ENCODE measurements at places on chromosomes 2 and 18. TPM values are rescaled to one million over a fixed set of nuclear protein-coding genes. Genes with fewer than 3 reads are reported as not detected.

- peak; percentile 79 for DNase-seq
Observed at GRCh38 chr2:20065885-20066602, 14.6 kb upstream of the LAPTM4A start.

GRCh38 chr2:21396252-21396651 is 272.5 kb downstream of the TDRD15 start:
- no peak for DNase-seq

GRCh38 chr18:1177232-1177631 is 272.6 kb downstream of the ADCYAP1 start:
- DNase-seq, result no peak

DNA sequence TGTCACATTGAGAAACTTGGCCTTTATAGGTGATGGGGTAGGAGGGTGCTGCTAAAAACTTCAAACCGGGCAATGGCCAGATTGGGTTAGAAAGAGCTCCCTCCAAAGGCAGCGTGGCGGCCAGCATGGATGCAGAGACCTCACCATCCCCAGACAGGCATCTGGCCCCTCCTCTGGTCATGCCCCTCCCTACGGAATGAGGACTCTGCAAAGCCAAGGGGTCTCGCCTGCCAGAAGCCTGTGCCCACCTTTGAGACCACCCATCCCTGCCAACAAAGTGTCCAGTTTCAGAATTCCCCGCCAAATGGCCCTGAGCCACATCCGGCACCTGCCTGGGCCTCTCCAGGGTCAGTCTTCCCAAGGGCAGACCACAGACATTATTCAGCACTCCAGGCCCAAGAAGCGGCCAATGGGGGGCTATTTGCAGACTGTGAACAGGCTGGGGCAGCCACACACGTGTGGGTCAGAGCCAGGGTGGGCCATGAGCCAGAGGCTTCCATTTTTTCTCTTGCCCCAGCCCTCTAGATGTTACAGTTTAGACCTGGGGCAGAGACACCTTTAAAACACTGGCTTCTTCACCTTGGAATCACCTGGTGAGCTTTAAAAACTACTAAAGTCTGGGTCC is 4.2 kb upstream of the ATP6V1B1 start:
- no peak for DNase-seq

DNA sequence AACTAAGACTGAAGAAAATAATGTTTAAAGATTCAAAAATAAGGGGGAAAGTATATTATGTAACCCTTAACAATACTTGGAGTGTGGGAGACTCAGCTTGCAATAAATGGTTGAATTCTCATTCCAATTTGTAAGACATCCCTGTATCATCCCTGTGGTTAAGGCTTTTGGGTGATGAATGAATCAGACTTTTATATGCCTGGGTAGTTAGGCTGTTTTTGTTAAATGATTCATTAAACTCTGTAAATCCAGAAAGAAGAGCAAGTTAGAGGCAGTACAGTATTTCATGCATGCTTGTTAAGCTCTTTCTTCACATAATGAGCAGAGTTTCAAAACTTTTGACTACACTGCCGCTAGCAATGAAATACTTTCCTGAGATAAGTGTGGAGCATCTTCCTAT is 948.8 kb downstream of the SOCS6 start:
- no peak for DNase-seq

GRCh38 chr2:16507655-16508489 is 157.8 kb downstream of the CYRIA start:
- peak; percentile 56 for DNase-seq

GRCh38 chr2:212536817-212537725 is 1.5 kb downstream of the ERBB4 start:
- peak; percentile 69 for DNase-seq

Gene C1GALT1C1L
- 0.62 TPM for total RNA-seq

Gene CCBE1
- total RNA-seq, result 3.6 TPM

Gene SALL3
- 0.05 TPM for total RNA-seq
